ENCODE measurements at places on chromosomes 2 and 18.

DNA sequence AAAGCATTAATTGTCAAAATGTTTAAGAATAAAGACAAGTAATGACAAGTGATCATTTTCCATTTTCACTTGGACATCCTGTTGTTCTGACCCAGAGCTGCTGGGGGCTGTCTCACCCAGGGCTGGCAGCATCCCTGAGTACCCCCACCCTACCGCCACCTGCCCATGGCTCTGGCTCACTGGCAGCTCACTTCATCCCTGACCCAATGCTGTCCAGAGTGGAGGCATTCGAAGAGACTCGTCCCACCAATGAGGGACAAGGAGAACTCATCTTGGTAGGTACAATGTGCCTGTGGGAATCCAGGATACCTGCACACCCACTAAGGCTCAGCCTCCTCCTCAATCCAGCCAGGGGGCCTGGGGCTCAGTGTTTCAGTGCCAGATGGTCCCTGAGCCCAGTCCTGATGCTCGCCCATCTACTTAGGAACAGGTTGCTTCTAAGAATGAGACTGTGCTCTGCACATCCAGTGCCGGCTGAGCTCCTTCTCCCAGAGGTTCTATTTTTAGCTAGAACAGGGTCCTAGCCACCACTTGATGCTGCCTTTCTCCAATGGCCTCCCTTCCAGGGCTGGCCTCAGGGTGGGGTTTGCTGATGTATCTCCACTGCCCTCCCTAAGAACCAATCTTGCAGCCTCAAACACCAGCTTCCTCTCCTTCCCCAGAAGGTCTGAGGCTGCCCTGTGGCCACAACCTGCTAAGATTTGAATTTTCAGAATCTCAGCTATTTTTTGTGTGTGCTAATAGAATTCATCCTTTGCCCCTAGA, 53.7 kb downstream of the ADD2 start:
- no peak for DNase-seq

- peak; percentile 44 for DNase-seq
These were observed 979.4 kb downstream of the TSN start for GRCh38 chr2:122734766-122735424.

- DNase-seq, result peak; percentile 26
These were observed 127.7 kb downstream of the DTNA start for GRCh38 chr18:34837769-34838272.

DNA sequence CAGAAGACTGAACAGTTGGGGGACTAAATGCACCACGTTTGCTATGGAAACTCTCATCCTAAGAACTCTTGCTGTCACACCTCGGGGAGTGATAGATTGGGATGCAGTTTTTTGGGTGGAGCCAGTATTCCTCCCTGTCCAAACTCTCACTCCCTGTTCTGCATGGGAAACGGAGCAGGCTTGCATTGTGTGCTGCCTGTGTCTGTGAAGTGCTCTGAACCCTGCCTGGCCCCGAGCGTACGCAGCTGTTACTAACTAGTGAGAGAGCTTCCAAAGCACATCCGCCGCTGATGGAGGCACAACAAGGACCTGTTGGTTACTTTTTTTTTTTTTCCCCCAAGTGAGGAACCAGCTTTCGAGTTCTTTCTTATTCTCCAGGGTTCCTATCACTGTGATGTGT, 195.5 kb downstream of the ANAPC1 start:
- DNase-seq, result no peak

DNA sequence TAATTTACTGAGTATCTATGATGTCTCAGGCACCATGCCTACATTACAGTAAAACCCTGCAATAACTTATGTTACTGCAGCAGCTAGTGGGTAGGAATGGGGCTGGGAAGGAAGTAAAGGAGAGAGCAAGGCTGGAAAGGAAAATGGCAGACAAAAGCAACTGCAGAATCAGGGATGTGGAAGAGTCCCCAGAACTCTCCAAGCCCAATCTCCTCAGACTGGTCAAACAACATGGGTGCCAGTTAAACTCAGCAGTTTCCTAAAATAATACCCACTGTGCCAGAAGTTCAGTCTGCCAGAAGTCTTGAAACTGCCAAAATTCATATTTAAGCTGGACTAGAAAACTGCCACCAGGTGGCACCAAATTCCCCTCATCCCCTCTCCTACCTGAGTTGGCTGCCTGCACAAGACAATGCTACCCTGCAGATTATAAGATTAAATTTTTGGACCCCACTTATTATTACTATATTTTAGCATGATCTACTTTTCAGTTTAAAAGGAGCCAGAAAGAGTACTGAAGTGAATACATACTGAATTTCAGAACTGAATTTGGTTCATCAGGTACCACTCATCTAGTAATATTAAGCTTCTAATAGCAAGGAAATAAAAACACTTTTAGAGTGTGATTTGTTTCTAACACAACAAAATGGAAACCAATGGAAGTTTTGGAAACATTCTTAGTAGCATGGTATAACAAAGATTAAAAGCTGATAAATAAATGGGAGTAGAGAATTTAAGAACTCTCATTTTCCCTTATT, 86.8 kb upstream of the DNER start:
- DNase-seq, result peak; percentile 73

DNA sequence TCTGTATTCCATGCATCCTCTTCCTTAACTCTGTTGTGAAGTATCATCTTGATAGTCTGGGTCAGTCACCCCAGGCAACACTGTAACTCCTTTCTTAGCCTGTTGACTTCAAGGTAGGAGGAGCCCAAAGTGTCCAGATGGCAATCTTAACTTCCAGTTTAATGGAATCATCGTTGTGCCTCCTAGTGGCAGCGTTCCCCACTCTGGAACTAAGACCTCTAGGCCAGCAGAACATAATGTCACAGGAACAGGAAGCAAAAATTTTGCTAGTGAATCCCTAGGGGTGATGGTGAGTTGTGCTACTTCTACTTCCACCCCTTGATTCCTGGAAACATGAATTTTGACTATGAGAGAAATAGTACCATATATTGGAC, 11.7 kb downstream of the SGPP2 start:
- DNase-seq, result no peak

- no peak for DNase-seq
These were observed 28.6 kb downstream of the STK17B start for GRCh38 chr2:196142825-196143224.

GRCh38 chr2:23452853-23453420, 68.0 kb downstream of the KLHL29 start:
- peak; percentile 30 for DNase-seq

- DNase-seq, result no peak
These were observed 241.0 kb downstream of the TNS1 start for GRCh38 chr2:217761645-217762277.
